ENCODE measurements at places on chromosomes 5 and 9. TPM values are rescaled to one million over a fixed set of nuclear protein-coding genes. Genes with fewer than 3 reads are reported as not detected.

- no peak for DNase-seq
Observed at GRCh38 chr5:157750320-157750719, 6.8 kb downstream of the LSM11 start.

DNA sequence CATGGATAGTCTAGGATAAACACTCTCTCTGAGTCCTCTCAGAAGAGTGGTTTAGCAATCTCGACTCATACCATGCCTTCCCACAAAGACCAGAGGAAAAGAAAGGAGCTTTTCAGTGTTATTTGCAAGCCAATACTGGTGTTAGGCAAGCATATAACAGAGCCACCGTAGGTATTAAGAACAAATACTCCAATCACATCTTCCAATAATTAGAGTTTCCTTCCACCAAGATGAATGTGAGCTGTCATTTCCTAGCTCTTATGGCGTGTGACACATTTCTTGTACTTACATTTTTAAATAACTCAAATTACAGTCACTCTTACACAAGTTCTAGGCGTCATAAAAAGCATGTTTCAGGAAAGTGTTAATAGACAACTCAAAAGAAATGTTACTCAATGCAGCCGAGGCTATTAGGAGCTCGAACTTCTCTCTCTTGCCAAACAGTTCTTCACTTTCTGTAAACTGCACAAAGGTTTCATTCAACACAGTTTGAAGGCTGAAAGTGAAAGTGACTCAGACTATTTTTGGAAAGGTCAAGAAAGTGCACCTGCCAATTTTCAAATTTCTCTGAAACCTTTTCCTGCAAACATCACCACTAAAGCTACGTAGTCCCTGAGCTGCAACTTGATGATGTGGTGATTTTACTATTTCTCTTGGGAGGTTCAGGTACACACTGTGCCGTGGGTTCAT lies 153.8 kb downstream of the AUH start:
- DNase-seq: no peak

DNA sequence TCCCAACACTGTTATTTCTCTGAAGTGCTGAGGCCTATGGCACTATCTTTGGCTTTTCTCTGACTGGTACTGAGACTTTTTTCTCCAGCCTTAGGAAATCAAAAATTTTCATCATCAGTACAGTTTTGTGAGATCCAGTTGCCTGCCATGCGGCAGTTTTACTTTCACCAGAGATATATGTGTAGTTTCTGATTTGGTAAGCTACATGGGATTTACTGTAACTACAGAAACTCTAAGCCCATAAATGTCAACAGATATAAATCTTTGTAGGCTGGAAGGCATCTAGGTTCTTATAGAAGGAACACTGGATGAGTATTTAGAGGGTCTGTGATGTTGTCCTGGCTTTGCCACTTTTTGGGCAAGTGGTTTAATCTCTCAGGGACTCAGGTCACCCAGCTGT lies 69.0 kb downstream of the DOCK2 start:
- no peak for DNase-seq

- DNase-seq: no peak
Observed at GRCh38 chr9:134069480-134070399, 1.9 kb upstream of the BRD3 start.

GRCh38 chr5:9335754-9336495 lies 209.9 kb downstream of the SEMA5A start:
- no peak for DNase-seq

DNA sequence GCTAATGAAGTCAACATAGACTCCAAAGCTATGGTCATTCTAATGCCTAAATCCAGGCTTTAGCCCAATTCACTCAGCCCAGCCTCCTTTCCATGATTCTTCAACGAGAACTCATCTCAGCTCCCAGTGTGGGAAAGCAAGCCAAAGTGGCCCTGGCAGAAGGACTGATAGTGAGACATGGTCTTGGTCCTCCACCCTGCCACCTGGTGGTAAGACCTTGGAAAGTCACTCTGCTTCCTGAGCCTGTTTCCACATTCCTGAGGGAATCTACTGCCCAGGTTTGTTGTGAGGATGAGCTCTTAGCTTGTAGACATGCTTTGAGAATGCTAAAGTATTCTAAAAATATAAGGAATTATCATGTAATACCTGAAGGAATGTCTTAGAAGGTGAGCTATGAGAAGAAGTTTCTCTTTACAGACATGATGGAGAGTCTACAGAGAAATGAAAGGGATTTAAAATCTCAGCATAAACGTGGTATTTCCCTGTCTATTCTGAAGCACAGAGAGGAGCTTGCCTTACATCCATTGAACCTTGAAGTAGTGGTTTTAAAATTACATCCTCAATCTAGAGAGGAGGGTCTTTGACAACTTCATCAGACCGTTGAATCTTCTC lies 173.5 kb downstream of the TRIM32 start:
- peak; percentile 13 for DNase-seq

GRCh38 chr9:87525546-87526303 lies 28.1 kb downstream of the DAPK1 start:
- no peak for DNase-seq

Gene SH3TC2
- total RNA-seq: not detected

GRCh38 chr5:2191972-2192371 lies 309.2 kb upstream of the IRX4 start:
- no peak for DNase-seq

GRCh38 chr9:98538203-98538602 lies 170.5 kb downstream of the GABBR2 start:
- no peak for DNase-seq

Gene IGIP
- total RNA-seq: 3.2 TPM

- DNase-seq: peak; percentile 29
Observed at GRCh38 chr9:98365227-98365669, 109.8 kb upstream of the TBC1D2 start.

- no peak for DNase-seq
Observed at GRCh38 chr9:108800632-108801099, 55.1 kb downstream of the ACTL7B start.

Measured in activated naive CD4-positive, alpha-beta T cell treated with anti-CD3 and anti-CD28 coated beads, Interleukin-2, amount 50 U/mL, for 72 hours (primary cell).